ENCODE measurements at places on chromosomes 6 and 20.
A peak's percentile ranks its signal among the peaks of the same experiment; 100 is the strongest.

GRCh38 chr6:6348256-6348655 is 27.8 kb upstream of the F13A1 start:
- DNase-seq = no peak

- no peak for DNase-seq
Observed at GRCh38 chr6:126716032-126716431, 376.1 kb downstream of the CENPW start.

DNA sequence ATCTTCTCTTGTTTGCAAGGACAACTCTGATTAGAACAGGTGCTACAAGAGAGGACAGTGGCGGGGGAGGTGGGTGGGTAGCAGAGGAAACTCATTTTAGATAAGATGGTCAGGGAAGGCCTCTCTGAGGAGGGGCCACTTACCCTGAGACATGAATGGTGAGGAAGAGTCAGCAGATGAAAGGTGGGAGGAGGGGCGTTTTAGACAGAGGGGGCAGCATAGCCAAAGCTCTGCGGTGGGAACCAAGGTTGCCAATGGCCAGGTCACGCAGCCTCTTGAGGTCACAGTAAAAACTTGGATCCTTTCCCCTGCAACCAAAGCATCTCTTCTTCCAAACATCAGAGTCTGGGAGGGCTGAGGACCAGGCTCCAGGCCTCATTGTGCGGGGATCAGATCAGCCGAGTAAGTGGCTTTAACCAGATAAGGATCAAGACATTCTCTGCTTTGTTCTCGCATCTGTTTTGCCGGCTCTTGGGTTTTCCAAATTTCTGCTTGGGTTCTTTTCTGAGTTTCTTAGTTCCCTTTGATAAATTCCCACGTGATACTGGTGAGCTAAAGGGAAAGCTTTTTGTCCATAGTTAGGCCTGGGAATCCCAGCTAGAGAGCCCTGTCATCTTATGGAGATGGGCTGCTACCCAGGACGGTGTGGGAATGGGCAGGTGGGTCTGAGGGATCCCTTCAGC is 5.5 kb upstream of the CD40 start:
- DNase-seq = no peak

GRCh38 chr6:162974685-162975084 is 246.9 kb downstream of the PACRG start:
- no peak for DNase-seq

- DNase-seq = no peak
Observed at GRCh38 chr6:99933129-99933528, 60.9 kb downstream of the MCHR2 start.

DNA sequence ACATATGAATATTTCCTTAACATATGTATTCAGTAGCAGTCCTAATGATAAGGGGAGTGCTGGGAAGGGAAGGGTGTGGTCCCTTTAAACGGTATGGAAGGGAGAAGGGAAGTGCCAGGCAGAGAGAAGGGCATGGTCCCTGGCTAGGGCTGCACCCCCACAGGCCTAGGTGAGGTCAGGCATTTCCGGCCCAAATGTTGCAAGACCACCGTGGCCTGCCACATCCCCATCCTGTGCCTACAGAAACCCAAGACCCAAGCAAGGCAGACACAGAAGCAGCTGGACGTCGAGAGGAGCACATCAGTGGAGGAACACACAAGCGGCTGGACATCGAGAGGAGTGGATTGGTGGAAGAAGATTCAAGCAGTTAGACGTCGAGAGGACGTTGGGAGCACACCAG is 5.9 kb downstream of the RRAGD start:
- no peak for DNase-seq

GRCh38 chr6:4638641-4639040 is 137.6 kb upstream of the CDYL start:
- DNase-seq = no peak

GRCh38 chr6:6701864-6702263 is 113.3 kb downstream of the LY86 start:
- no peak for DNase-seq

GRCh38 chr6:44498436-44498835 is 110.9 kb downstream of the CDC5L start:
- DNase-seq = no peak

DNA sequence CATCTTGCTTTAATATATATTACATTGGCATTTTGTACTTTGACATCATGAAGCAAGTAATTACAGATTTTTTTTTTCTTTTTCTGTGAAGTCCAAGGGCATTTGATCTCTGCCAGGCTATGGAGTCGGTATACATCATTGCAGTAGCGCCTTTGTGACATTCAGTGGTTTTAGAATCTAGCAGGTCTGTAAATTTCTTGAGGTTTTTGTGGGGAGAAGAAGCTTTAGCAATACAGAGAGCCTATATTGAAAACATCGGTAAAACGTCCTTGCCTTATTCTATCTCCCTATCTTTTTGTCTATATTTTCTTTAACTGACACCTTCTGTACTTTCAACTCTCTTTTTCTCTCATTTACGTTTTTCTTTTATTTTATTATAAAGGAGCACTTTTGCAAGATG is 47.2 kb downstream of the DUSP22 start:
- DNase-seq = no peak

DNA sequence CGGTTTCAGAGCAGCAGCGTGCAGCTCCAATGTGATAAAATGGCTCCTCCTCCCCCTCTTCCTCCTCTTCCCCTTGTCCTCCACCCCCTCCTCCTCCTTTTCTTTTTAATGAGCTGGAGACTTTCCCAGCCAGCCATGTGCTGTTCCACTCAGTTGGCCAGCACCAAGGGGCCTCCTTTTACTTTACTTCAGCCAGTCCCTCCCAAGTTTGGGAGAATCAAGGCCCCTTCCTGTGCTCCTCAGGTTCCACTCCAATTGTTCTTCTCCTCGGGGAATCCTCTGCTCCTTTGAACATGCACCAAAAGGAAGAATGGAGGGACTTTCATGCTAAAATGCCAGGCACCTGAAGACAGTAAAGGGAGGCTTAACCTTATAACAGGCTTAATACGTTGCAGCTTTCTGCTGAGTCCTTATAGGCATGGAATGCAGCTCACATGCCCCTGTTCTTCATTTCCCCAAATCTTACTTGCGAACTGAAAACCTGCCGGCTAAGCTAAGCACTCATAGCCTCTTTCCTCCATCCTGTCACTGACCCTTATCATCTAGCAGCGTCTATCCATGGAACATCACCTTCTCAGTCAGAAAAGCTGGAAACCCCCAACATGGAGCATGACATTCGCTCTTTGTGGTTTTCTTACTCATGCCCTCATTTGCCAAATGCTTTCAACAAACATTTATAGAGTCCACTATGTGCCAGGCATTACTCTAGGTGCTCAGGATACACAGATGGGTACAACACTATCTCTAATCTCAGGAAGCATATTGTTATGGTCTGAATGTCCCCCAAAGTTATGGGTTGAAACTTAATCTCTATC is 170.6 kb downstream of the PHACTR1 start:
- no peak for DNase-seq

GRCh38 chr6:143024977-143025376 is 35.7 kb upstream of the AIG1 start:
- DNase-seq = no peak

DNA sequence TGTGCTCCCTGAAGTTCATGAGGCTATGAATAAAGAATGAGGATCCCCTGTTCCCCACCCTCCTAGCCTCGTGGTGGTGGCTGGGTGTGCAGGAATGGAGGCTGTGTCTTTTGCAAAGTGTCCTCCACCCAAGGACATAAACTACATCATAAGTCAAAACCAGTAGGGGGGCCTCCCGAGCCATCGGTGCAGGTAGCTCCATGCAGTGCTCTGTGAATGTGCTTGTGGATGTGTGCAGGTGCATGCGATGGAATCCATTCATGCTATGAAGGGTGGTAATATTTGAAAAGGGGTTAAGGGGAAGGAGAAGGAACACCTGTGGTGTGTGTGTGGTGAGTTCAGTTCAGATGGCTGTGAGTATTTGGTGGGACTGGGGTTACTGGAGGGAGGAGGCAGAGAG is 197.3 kb downstream of the NRN1 start:
- no peak for DNase-seq

- DNase-seq = no peak
Observed at GRCh38 chr6:106534564-106534982, 94.7 kb downstream of the RTN4IP1 start.

- DNase-seq = no peak
Observed at GRCh38 chr6:11947575-11947974, 64.5 kb upstream of the HIVEP1 start.

DNA sequence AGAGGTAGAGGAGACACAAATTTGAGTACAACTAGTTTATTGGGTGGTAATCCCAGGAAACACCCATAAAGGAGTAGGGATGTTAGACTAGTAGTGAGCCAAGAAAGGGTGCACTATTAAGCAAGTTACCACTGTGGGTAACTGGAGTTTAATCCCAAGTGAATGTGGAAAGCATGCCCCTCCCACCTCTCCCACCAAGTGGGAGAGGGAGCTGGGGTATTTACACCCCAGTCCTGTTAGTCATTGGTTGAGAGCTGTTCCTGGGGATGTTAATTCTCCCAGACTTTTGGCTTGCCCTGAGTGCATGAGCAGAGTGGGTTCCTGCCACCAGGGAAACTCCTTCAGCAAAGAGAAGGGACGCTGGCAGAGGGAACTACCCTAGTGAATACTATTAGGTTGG is 49.2 kb upstream of the ZFP64 start:
- DNase-seq = no peak

DNA sequence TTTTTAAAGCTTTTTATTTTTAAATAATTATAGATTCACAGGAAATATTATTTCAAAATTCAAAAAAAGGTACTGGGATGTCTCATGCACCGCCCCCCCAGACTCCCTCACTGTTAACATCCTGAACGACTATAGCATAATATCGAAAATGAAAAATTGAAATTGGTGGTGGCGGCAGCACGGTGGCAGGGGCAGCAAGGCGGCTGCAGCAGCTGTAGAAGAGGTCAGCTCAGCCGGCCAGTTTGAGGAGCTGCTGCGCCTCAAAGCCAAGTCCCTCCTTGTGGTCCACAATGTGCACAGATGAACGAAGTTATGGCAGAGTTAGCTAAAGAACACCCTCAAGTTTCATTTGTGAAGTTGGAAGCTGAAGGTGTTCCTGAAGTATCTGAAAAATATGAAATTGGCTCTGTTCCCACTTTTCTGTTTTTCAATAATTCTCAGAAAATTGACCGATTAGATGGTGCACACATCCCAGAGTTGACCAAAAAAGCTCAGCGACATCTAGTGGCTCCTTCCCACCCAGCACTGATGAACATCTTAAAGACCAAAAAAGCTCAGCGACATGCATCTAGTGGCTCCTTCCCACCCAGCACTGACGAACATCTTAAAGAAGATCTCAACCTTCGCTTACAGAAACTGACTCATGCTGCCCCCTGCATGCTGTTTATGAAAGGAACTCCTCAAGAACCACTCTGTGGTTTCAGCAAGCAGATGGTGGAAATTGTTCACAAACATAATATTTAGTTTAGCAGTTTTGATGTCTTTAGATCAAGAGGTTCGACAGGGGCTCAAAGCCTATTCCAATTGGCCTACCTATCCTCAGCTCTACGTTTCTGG is 100.8 kb downstream of the FAM217A start:
- peak; percentile 3 for DNase-seq

DNA sequence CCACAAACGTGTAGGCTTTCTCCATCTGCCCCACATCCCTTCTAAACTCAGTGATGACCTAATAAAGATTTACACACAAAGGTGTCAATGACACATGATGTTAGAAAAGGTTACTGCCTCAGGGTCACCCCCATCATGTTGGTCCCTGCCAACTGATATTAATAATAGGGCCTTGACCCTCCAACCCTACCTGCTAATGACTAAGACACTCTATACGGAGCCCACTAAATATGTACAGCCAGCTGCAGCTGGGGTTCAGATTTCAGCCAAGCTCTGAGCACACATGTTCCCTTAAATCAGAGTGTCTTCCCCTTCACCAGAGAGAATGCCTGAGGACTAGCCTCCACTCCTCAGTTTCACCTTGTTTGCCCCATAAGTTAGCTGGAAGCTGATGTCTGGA is 67.4 kb upstream of the SNRPB2 start:
- no peak for DNase-seq

DNA sequence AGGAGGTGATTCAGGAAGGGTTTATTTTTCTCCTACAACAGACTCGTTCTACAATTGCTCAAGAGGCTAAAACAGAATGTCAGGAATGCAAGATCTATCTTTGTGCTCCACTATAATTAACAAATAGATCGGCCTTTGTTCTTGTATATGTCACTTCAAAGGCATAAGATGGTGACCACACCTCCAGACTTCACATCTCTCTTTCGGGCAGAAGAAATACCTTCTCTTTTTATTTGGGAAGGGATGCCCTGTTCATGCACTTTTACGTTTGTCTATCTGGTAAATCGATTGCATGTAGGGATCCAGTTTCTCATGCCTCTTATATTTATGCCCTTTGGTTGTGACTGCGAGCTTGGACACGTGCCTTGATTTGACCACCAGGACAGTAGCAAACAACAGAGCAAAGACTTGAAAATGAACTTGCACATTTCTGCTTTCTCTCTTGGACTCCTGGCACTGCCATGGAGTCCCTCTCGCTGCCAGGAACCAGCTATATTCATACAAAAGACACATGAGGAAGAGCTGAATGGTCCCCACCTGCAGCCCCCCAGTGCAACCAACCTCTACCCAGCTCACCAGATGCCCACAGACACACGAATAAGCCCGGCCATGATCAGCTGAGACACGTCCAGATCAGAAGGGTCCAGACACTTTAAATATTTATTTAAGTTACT is 219.8 kb upstream of the STXBP5 start:
- DNase-seq = no peak

- no peak for DNase-seq
Observed at GRCh38 chr6:107064579-107065065, 36.6 kb downstream of the MTRES1 start.

DNA sequence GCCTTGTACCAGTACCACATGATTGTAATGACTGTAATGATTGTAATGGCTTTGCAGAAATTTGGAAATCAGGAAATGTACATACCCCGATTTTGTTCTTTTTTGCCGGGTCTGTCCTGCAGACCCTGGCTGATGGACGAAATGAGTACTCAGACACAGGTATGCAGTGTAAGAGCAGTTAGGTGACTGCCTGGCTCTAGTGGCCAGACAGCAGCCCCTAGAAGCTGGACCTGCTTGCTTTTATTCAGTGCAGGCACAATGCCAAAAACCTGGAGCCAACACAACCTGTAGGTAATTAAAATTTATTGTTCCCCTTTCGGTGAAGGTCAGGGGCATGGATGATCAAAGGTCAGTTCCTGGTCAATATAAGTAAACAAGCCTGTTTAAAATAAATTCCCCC is 346.0 kb downstream of the NKAIN2 start:
- no peak for DNase-seq

DNA sequence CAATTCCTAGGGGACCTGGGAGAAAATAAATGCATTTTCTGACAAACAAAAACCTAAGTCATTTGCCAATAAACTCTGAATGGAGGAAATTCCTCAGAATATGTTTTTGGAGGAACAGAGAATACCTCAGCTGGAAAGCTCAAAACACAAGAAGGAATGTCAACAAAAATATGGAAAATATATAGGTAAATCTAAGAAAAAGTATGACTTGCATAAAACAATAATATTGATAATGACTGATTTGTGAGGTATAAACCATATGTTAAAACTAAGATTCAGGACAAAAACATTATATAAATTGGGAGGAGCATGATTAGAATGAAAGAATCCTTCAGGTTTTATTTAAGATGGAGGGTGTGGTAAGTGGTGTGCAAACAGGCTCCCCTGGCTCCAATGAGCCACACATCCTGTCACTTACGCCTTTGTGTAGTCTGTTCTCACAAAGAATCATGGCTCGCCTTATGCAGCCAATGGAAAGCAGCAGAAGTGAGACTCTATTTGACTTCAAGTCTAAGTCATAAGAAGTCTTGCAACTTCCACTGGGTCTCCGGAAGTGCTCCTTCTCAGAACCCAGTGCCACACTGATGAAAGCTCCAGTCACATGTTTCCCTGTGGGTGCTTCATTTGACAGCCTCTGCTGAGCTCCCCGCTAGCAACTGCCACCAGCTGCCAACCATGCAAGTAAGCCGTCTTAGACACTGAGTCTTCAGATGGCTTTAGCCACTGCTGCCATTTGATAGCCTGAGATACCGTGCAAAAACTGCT is 8.1 kb downstream of the CFAP61 start:
- no peak for DNase-seq
